ENCODE measurements at places on chromosomes 13 and 19.
A peak's percentile ranks its signal among the peaks of the same experiment; 100 is the strongest.

DNA sequence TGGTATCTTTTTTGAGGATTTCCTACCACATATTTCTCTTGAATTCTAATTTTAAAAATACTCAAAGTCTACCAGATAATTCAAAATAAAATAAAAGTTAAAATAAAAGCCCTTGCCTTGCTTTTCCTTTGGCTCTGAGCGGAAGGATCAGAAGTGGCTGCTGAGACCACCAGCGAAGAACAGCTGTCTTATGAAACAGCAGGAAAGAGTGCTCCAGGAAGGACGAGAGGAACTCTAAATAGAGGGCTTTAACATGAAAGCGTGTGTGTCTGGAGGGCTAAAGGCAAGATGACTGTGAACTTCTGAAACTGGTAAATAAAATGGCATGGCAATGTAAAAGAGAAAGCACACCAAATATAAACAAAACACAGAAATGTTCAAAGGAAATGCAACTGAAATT is 521.5 kb upstream of the SPRY2 start:
- DNase-seq = no peak

GRCh38 chr19:13016245-13016627 is 21.0 kb downstream of the NFIX start:
- DNase-seq = no peak

GRCh38 chr19:2699413-2700140 is 2.9 kb downstream of the GNG7 start:
- DNase-seq = no peak

GRCh38 chr13:25084096-25084495 is 11.8 kb upstream of the PABPC3 start:
- no peak for DNase-seq

- no peak for DNase-seq
These were observed 30.3 kb upstream of the FRY start for GRCh38 chr13:32001154-32001768.

DNA sequence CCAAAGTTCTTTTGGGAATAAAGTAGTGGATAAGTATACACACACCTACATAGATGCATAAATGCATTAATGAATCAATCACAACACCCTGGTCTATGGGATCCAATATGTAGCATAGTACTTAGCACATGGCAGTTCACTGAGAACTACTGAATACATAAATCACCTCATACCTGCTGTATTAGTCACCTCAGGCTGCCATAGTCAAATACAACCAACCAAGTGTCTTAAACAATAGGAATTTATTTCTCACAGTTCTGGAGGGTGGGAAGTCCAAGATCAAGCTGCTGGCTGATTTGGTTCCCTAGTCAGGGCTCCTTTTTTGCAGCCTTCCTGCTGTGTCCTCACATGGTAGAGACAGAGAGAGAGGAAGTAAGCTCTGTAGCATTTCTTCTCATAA is 228.2 kb downstream of the NHLRC3 start:
- DNase-seq = no peak

GRCh38 chr13:34076943-34077703 is 259.2 kb downstream of the RFC3 start:
- no peak for DNase-seq

GRCh38 chr13:84865783-84866221 is 933.4 kb downstream of the SLITRK6 start:
- no peak for DNase-seq

GRCh38 chr13:40801255-40802217 is 12.1 kb downstream of the SLC25A15 start:
- DNase-seq = no peak

GRCh38 chr13:38520041-38520440 is 166.8 kb upstream of the FREM2 start:
- DNase-seq = no peak

- DNase-seq = no peak
These were observed 21.6 kb upstream of the MRI1 start for GRCh38 chr19:13742756-13743155.

DNA sequence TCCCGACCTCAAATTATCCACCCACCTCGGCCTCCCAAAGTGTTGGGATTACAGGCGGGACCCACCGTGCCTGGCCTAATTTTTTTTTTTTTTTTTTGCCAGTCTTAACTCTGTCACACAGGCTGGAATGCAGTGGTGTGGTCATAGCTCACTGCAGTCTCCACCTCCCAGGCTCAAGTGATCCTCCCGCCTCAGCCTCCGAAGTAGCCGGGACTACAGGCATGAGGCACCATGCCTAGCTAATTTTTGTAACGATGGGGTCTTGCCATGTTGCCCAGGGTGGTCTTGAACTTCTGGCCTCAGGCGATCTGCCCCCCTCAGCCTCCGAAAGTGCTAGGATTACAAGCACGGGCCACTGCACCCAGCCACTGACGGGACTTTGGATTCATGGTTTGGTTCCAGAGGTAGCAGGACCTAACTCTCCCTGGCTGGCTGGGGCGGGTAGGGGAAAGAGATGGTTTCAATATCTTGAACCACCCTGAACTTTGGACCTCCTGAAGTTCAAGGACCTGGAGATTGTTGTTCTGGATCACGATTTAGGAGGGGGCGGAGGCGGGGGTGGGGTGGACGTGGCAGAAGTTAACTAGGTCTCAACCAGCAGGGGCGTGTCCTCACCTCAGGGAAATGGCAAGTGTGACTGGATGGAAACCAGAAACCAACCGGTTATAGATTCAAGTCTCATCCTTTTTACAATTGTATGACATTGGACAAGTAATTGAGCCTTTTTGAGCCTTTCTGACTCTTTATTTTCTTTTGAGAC is 40.8 kb downstream of the IER2 start:
- no peak for DNase-seq

DNA sequence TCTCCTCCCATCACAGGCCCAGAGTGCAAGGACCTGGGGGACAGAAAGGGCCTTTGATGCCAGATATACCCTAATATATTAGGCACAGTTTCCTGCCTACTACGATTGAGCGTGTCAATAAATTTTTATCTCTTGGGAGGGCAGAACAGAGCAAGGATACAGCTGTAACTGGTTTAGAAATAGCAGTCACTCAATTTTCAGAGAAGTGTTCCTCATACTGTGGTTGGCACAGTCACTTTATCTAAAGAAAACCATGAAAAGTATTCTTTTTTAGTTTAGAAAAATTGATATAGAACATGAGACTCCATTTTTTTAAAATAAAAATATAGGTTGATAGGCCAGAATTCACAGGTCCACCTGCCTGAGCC is 460 bp upstream of the ZNF155 start:
- no peak for DNase-seq

DNA sequence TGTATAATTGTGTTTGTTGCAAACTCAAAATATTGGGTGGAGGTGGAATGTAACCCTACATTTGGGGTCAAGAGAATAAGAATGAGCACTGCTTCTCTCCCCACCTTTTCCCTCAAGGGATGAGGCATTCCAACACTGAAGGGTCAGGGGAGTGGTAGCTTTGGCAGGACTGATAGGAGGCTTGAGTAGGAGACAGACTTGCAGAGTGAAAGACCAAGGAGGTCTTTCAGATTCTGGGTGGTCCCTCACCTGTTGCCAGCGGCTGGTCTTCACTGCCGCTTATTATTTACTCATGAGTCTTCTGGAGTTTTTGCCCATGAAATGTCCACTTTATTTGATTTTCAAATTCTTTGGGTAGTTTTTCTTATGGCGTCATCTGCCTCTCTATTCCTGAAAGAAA is 118.8 kb downstream of the LMO7 start:
- DNase-seq = no peak

- DNase-seq = no peak
These were observed 1.7 kb downstream of the COMP start for GRCh38 chr19:18789422-18789869.

GRCh38 chr13:72561791-72562190 is 165.6 kb downstream of the MZT1 start:
- DNase-seq = peak; percentile 32

GRCh38 chr13:32310134-32310706 is 4.9 kb downstream of the ZAR1L start:
- DNase-seq = no peak

- DNase-seq = no peak
These were observed 2.9 kb upstream of the HTR2A start for GRCh38 chr13:46899801-46900200.

GRCh38 chr19:4531562-4532165 is 3.4 kb downstream of the PLIN5 start:
- DNase-seq = no peak

GRCh38 chr19:45468159-45468651 is 409 bp downstream of the FOSB start:
- DNase-seq = no peak

GRCh38 chr13:33081666-33082065 is 65.4 kb downstream of the KL start:
- DNase-seq = no peak

DNA sequence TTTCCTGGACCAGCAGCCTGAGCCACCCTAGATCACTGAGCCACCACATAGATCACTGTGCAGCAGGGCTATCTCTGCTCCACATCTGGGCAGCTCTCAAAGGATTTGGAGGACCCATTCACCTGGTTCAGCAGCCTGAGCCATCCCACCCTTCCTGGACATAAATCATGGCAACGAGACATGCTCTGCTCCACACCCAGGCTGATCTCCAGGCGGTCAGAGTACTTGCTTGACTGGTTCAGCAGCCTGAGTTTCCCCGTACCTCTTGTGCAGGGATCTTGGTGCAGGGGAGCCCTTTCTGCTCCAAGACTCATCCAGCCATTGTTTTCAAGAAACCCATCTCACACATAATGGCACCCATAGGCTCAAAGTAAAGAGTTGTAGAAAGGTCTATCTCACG is 195.3 kb downstream of the LIG4 start:
- no peak for DNase-seq

DNA sequence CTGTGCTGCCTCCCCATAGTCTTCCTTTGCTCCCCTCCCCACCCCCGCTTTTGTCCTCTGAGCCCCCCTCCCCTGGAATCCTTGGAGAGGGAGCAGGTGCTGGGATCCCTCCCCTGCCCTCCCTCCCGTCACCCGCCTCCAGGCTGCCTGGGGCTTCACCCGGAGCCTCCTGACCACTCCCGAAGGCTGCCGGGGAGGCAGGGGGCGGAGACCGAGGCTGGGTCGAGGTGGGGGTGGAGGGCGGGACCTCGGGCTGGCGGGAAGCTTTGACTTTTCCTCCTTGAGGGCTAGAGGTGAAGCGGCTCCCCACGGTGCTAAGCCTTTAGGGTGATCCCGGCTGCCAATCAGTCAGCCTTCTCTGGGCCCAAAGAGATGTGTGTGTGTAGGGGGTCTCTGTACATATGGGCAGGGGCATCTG is 1.5 kb downstream of the KMT5C start:
- peak; percentile 17 for DNase-seq

GRCh38 chr19:58084596-58085347 is 13.3 kb downstream of the ZSCAN18 start:
- DNase-seq = no peak

DNA sequence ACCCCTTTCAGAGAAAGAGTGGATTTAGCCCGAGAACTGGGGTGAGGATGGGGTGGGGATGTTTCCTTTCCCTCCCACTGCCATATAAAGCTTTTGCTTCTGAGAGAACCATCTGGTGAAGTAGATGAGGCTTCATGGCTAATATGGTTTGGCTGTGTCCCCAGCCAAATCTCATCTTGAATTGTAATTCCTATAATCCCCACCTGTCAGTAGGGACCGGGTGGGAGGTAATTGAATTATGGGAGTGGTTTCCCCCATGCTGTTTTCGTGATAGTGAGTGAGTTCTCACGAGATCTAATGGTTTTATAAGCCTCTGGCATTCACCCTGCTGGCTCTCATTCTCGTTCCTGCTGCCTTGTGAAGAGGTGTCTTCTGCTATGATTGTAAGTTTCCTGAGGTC is 270.9 kb downstream of the LMO7 start:
- DNase-seq = no peak

GRCh38 chr13:76812206-76812897 is 73.9 kb downstream of the KCTD12 start:
- no peak for DNase-seq

DNA sequence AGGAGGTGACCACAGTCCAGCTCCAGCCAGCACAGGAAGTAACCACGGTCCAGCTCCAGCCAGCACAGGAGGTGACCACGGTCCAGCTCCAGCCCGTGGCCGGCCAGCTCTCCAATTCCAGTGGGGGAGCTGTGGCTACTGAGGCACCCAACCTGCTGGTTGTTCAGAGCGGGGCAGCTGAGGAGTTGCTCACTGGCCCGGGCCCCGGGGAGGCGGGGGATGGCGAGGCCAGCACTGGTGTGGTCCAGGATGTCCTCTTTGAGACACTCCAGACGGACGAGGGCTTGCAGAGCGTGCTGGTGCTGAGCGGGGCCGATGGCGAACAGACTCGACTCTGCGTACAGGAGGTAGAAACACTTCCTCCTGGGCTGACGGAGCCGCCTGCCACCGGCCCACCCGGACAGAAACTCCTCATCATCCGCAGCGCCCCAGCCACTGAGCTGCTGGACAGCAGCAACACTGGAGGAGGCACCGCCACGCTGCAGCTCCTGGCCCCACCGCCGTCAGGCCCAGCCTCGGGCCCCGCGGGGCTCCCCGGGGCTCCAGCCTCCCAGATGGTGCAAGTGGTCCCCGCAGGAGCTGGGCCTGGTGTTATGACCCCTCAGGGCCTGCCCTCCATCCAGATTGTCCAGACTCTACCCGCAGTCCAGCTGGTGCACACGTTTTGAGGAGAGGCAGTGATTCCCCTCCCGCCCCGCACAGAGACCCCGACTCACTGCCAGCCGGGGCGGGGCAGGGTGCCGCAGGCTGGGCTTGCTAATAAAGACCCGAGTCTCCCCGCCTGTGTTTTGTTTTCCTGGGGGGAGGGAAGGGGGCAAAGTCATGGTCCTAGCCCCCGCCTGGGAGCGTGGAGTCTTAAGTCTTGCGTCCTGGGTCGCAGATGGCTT is 1.0 kb upstream of the NAT14 start:
- no peak for DNase-seq

GRCh38 chr19:32130332-32130731 is 215.1 kb upstream of the ZNF507 start:
- DNase-seq = peak; percentile 4

GRCh38 chr13:45102136-45102507 is 18.2 kb upstream of the GTF2F2 start:
- no peak for DNase-seq

DNA sequence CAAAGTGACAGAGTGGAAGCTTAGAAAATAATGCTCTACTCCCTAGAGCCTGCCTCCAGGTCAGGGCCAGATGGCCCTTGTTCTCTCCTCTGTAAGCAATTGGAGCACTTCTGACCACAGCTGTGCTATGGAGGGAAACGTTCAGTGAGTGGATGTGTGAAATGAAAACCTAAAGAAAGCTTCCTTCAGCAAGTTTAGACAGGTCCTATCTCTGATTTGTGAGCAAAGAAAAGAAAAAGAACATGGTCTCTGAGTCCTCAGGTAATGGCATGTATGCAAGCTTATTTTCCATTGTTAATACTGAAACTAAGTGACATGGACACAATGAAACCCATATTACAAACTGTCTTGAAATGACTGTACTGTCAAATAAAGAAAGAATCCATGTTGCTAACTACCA is 1486.8 kb downstream of the EFNB2 start:
- DNase-seq = no peak

All from LNCaP clone FGC (cell line).